Smooth muscle cell of the pulmonary artery (primary cell): ENCODE measurements at places on chromosomes 1 and 21. TPM values are rescaled to one million over a fixed set of nuclear protein-coding genes. Genes with fewer than 3 reads are reported as not detected.

The C1QA gene
- not detected in 2 replicates for total RNA-seq

The KCNE1 gene
- 0.36 and 0.46 TPM in 2 replicates for total RNA-seq

The RGS13 gene
- total RNA-seq = not detected in 2 replicates

The PRELP gene
- 2.5 and 10.8 TPM in 2 replicates for total RNA-seq

The CYYR1 gene
- total RNA-seq = under 0.01 TPM in 1 of 2 replicates, not detected in the other

The U2AF1 gene
- total RNA-seq = 12.9 and 17.7 TPM in 2 replicates

The OXCT2 gene
- total RNA-seq = 1.3 and 1.8 TPM in 2 replicates

The GSTM2 gene
- total RNA-seq = 26.5 and 27.1 TPM in 2 replicates

The TTLL7 gene
- total RNA-seq = 19.1 and 26.0 TPM in 2 replicates

The CD52 gene
- not detected in 2 replicates for total RNA-seq

The TDRD10 gene
- total RNA-seq = not detected in 2 replicates

The CELA2B gene
- total RNA-seq = 0.59 TPM in 1 of 2 replicates, not detected in the other

The LCE2B gene
- total RNA-seq = not detected in 2 replicates

The C4BPA gene
- total RNA-seq = not detected in 2 replicates

The UBE2U gene
- not detected in 2 replicates for total RNA-seq

The ADAM30 gene
- total RNA-seq = 0.03 TPM in 1 of 2 replicates, not detected in the other

The ANKRD34A gene
- total RNA-seq = 0.98 and 1.2 TPM in 2 replicates

The PTCH2 gene
- total RNA-seq = 0.26 and 0.33 TPM in 2 replicates

The ZNF695 gene
- 0.79 and 0.98 TPM in 2 replicates for total RNA-seq

The OVAAL gene
- not detected in 2 replicates for total RNA-seq

The FCRLA gene
- 0.17 and 0.72 TPM in 2 replicates for total RNA-seq

The BARHL2 gene
- not detected in 2 replicates for total RNA-seq

The FCGR1A gene
- 0.20 TPM in 1 of 2 replicates, not detected in the other for total RNA-seq

The KIF26B gene
- total RNA-seq = 18.3 and 27.0 TPM in 2 replicates

The OR14K1 gene
- not detected in 2 replicates for total RNA-seq

The WDR64 gene
- total RNA-seq = not detected in 2 replicates

The RPTN gene
- not detected in 2 replicates for total RNA-seq

The CNR2 gene
- total RNA-seq = not detected in 2 replicates

The RPE65 gene
- not detected in 2 replicates for total RNA-seq

The TTC34 gene
- 0.20 and 0.33 TPM in 2 replicates for total RNA-seq

The MNDA gene
- not detected in 2 replicates for total RNA-seq

The OR2T2 gene
- total RNA-seq = not detected in 2 replicates

The KIF17 gene
- 0.39 and 3.3 TPM in 2 replicates for total RNA-seq

The TRAF3IP3 gene
- total RNA-seq = not detected in 2 replicates

The APOBEC4 gene
- total RNA-seq = not detected in 2 replicates

The HSF2BP gene
- total RNA-seq = 1.3 and 2.8 TPM in 2 replicates

The LRRN2 gene
- total RNA-seq = not detected in 2 replicates

The AIM2 gene
- not detected in 2 replicates for total RNA-seq

The WNT9A gene
- total RNA-seq = 0.59 and 1.3 TPM in 2 replicates

The OPRD1 gene
- under 0.01 and 0.13 TPM in 2 replicates for total RNA-seq

The SLC45A3 gene
- total RNA-seq = 3.7 and 4.3 TPM in 2 replicates

The CD5L gene
- total RNA-seq = not detected in 2 replicates

The KLF17 gene
- 0.13 TPM in 2 replicates for total RNA-seq

The NUF2 gene
- 2.4 and 7.0 TPM in 2 replicates for total RNA-seq

The ATAD3B gene
- total RNA-seq = 5.7 and 21.3 TPM in 2 replicates

The TINAGL1 gene
- 133 and 442 TPM in 2 replicates for total RNA-seq

The REN gene
- not detected in 2 replicates for total RNA-seq

The SNX7 gene
- total RNA-seq = 29.2 and 37.7 TPM in 2 replicates

The NDUFS2 gene
- 154 and 159 TPM in 2 replicates for total RNA-seq

The HUNK gene
- total RNA-seq = not detected in 2 replicates

The MYOG gene
- total RNA-seq = not detected in 2 replicates

The PLA2G2F gene
- not detected in 2 replicates for total RNA-seq

The HSD3B1 gene
- total RNA-seq = not detected in 2 replicates
